ENCODE measurements at places on chromosomes 3 and 15.

DNA sequence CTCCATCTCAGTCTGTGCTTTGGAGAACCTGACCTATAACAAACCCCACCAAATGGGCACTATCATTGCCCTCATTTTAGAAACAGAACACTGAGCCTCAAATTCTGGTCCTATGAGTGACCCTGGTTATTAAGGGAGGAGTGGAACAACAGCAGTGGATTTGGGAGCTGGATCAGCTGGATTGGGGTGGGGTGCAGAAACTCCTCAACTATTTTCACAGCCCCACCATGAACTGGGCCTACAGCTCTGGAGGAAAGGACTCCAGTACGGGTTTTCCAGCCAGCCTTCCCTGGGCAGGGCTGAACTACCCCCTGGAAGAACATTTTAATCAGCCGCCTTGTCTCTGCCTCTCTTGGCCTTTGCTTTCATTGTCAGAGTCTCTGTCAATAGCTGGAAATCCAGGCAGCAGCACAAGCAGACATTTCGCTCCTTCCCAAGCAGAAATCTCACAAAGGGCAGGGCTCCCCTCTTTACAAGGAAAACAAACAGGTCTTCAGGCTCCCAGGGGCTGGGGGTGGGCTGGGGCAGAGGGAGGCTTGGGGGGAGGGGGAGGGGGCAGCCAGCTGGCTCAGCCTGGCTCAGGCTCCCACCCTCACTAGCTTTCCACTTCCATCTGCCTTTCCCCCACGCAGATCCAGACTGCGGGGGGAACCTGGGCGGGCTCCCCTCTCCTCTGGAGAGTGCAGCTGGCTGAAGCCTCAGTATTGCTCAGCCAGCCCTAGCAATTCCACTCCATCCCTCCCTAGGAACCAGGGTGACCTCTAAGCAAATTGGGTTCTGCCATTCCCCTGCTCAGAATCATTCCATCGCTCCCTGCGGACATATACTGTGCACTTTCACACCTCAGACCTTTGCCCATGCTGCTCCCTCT, 13.7 kb upstream of the TLE3 start:
- DNase-seq = no peak

DNA sequence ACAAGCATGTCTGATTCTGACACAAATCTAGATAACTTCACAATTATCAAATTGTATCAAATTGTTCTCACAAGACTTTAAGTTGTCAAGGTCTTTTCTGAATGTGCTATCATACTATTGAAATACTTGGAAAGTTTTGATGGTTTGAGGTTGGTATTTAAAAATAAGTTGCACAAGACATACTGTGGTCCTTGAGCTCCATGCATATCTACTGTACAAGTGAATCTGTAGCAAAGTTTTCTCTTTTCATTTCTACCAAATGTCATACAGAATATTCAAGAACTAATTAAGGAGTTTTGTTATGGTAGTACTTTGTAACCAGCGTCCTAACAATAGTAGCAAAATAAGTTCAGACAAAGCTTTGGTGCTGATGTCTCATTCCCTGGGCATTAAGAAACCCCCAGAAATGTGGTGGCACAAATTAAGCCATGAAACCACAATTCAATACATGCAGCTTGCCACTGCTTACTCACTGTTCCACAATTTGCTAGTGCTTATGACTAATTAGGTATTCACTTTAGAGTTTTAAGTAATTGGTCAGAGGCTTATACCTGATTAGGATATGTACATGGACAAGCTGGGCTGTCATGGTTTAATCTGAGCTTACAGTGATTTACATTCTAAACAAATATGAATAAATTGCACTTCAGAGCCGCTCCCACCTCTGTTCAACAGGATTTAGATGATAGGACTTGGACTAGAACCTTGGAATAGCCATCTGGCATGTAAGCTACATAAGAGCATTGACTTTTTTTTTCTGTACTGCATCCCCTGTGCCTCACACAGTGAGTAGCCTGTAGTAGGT, 8.8 kb downstream of the TBC1D23 start:
- DNase-seq = no peak

- no peak for DNase-seq
These were observed 461.3 kb upstream of the NAALADL2 start for GRCh38 chr3:174397848-174398247.

- no peak for DNase-seq
These were observed 73.4 kb downstream of the HMCES start for GRCh38 chr3:129352045-129352444.

DNA sequence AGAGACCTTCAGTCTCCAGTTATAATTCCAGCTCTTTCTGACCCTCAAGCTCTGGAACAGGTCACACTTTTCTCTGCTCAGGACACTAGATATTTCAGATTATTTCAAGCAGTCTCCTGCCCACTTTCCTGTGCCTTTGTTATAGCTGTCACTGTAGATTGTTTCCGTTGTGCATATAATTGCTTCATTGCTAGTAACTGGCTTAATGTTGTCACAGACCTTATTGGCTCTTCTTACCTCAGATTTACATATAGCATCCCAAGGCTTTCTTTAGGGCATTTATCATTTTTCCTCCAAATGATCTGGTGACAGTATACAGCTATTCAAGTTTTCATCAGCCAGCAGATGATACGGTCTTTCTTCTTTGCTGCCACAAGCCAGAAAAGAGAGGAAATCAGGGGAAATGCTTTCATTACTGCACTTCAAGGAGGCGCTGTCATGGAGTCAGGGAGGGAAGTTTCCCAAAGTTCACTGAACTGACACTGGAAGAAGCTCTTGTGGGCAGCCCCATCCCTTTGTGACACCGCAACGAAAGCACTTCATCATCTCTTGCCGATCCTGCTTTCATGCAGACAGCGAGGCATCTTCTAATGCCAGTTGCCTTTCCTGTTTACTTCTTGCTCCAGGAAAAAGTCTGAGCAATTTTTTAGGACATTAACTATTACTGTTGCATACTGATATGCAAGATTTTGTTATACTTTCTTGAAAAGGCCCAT, 181.9 kb downstream of the CDIN1 start:
- DNase-seq = no peak

DNA sequence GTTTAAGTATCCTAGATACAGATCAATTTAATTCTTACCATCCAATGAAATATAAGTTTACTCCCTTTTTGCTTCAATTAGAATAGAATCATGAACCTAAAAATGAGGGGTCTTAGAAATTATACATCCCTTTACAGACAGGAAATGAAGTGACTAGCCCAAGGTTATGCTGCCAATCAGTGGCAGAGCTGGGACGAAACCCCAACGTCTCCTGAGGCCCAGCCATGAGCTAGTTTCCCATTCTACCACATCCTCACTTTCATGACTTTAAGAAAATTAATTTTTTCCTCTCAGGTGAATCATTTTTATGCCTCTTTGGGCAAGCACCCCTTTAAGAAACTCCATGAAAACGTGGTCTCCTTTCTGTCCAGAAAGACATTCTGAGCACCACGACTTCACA, 11.2 kb downstream of the LRIG1 start:
- no peak for DNase-seq

GRCh38 chr3:9746330-9746729, 3.4 kb upstream of the OGG1 start:
- no peak for DNase-seq

Data from stimulated activated CD4-positive, alpha-beta T cell treated with anti-CD3 and anti-CD28 coated beads, Interleukin-1b, Interleukin-23, amount 100 ng/mL, for 1 hour (primary cell).